ENCODE measurements at places on chromosomes 6 and 20. TPM values are rescaled to one million over a fixed set of nuclear protein-coding genes. Genes with fewer than 3 reads are reported as not detected.

- no peaks in the 10 kb centered on the region for H3K27me3 ChIP-seq
- peaks cover 10% of the 10 kb centered on the region for H3K4me1 ChIP-seq
- H3K4me3 ChIP-seq, result no peak overlapping the region
- H3K27ac ChIP-seq, result no peak overlapping the region
Measured at GRCh38 chr6:13332349-13332706, 4.0 kb upstream of the TBC1D7 start.

GRCh38 chr20:25372584-25373336, 17.9 kb downstream of the ABHD12 start:
- H3K36me3 ChIP-seq, result no peaks in the 10 kb centered on the region
- no peak for DNase-seq
- H3K4me1 ChIP-seq, result no peaks in the 10 kb centered on the region
- no peaks in the 10 kb centered on the region for H3K27me3 ChIP-seq

DNA sequence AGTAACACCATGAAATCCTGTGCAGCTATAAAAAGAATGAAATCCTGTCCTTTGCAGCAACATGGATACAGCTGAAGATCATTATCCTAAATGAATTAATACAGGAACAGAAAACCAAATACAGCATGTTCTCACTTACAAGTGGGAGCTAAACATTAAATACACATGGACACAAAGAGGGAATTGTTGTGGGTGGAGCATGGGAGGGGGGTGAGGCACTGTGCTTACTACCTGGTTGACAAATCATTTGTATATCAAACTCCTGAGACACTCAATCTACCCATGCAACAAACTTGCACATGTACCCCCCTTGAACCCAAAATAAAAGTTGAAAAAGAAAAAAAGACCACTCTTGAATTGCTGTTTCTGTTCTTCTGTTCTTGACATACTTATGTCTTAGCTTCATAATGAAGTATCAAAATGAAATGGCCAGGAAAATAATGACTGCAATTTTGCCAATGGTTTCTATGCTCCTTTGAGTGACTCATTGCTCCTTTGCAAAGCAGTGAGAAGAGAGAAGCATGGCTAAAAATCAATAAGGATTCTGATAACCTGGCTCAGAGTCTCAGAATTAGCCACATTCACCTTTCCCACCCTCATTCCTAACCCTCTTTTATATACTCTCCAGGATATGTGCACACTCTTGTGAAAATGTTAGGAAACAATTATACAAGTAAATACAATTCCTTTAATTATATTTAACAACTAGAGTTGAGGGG, 71.0 kb downstream of the CYP39A1 start:
- DNase-seq, result no peak
- no peaks in the 10 kb centered on the region for H3K36me3 ChIP-seq
- no peaks in the 10 kb centered on the region for H3K27me3 ChIP-seq
- peaks cover 6% of the 10 kb centered on the region for H3K4me1 ChIP-seq
- no peak overlapping the region for H3K27ac ChIP-seq

The ZNF391 gene
- total RNA-seq, result 3.7 TPM

- no peak for DNase-seq
- H3K27me3 ChIP-seq, result no peaks in the 10 kb centered on the region
- no peaks in the 10 kb centered on the region for H3K36me3 ChIP-seq
- H3K27ac ChIP-seq, result peak overlapping the region; percentile 75
- peaks cover 81% of the 10 kb centered on the region for H3K4me1 ChIP-seq
Measured at GRCh38 chr6:136763716-136764516, 28.4 kb downstream of the MAP3K5 start.

The VWA7 gene
- 0.17 TPM for total RNA-seq

DNA sequence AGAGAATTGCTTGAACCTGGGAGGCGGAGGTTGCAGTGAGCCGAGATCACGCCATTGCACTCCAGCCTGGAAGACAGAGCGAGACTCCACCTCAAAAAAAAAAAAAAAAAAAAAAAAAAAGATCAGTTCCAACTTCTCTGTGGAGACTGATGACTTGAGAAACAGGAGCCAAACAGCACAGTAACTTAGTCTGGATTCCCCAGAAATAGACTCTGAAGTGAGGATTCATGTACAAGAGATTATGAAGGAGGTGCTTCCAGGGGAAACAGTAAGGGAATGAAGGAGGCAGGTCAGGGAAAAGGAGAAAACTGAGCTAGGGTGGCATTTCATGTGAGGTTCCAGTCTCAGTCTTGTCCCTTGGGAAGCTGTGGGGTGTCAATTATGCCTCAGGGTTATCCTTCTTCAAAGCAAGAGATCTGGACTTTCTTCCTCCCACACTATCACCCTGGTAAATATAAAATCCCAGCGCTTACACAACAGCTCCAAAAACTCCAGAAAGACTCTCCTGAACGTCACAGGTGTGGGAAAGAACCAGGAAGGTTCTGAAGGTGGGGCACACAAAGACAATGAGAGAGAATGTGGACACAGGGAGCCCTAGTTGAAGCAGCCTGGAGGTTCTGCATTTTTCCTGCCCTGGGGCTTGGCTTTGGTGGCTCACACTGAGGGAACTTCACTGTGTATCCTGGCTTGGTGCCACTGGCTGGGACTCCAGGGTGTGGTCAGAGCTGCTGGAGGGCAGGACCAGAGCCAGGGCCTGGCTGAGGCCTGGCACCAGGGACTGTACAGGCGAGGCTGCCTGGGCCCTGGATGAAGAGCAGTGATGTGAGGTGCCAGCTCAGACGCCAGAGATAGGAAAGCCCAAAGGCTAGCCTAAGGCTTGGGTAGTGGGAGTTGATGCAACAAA, 46.8 kb downstream of the PCNA start:
- no peak overlapping the region for H3K4me3 ChIP-seq
- H3K4me1 ChIP-seq, result peaks cover 11% of the 10 kb centered on the region
- H3K27ac ChIP-seq, result peak overlapping the region; percentile 54
- peak; percentile 96 for DNase-seq

- DNase-seq, result no peak
- no peak overlapping the region for H3K27ac ChIP-seq
- H3K36me3 ChIP-seq, result no peaks in the 10 kb centered on the region
- no peaks in the 10 kb centered on the region for H3K27me3 ChIP-seq
- H3K4me1 ChIP-seq, result no peaks in the 10 kb centered on the region
- H3K4me3 ChIP-seq, result no peak overlapping the region
Measured at GRCh38 chr20:18773566-18773965, 40.0 kb upstream of the SCP2D1 start.

GRCh38 chr20:18032977-18033892, 24.5 kb downstream of the OVOL2 start:
- H3K27ac ChIP-seq, result no peak overlapping the region
- no peaks in the 10 kb centered on the region for H3K27me3 ChIP-seq
- no peaks in the 10 kb centered on the region for H3K4me1 ChIP-seq
- H3K36me3 ChIP-seq, result no peaks in the 10 kb centered on the region
- H3K4me3 ChIP-seq, result no peak overlapping the region

DNA sequence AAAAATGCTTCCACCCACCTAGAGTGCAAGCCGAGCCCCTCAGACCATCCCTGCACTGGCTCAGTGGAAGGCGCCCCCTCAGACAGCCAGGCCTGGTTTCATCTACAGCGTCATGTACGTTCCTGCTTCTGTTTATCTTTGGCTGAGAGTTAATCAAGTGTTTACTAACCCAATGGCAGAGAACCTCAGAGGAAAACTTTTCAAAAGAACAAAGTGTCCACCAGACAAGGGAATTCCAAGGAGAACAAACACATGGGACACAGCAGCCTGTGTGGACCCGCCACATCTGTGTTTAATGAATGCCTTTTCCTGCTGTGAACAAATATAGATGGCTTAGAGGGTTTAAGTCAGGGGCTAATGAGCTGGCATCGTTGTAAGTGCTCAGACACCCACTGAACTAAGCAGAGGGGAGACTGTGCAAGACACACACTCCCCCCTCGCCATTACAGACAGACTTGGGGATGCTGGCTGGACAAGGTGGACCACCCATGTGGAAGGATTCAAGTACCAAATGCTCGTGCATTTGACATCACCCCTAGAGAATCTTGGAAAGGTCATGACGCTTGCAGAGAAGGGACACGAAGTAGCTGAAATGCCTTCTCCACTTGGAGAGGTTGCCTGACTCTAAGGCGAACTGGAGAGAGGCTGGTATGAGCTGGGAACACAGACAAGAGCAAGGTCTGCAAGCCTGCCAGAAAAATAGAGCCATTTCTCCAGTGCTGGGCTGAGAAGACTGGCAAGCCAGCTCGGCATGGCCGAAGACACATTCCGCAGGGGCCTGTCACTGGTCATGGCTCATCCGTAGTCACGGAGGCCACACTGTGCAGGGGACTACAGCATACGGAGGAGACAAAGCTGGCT, 53.5 kb upstream of the NXT1 start:
- no peaks in the 10 kb centered on the region for H3K4me1 ChIP-seq
- no peak for DNase-seq
- H3K4me3 ChIP-seq, result no peak overlapping the region
- H3K36me3 ChIP-seq, result no peaks in the 10 kb centered on the region
- no peaks in the 10 kb centered on the region for H3K27me3 ChIP-seq

The CRYBG1 gene
- total RNA-seq, result 0.83 TPM

The CD24 gene
- 36.7 TPM for total RNA-seq

GRCh38 chr20:10217721-10218410, 764 bp upstream of the SNAP25 start:
- peak overlapping the region; percentile 92 for H3K27ac ChIP-seq
- peak overlapping the region; percentile 26 for H3K4me3 ChIP-seq
- H3K4me1 ChIP-seq, result no peaks in the 10 kb centered on the region
- peak; percentile 61 for DNase-seq

DNA sequence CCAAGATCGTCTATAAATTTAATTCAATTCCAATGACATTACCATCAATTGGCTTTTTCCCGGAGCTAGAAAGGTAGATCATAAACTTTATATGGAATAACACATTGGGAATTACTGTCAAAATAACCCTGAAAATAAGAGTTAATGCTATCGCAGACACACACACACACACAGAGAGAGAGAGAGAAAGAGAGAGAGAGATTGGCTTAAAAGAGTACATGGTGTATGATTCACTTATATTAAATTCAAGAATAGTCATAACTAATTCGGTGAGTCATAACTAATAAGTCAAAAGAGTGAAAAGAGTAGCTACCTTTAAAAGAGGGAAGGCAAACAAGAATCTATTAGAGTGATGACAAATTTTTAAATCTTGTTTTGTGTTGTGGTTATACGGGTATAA, 425.5 kb downstream of the TBC1D32 start:
- DNase-seq, result no peak
- no peaks in the 10 kb centered on the region for H3K4me1 ChIP-seq
- H3K4me3 ChIP-seq, result no peak overlapping the region
- H3K27me3 ChIP-seq, result no peaks in the 10 kb centered on the region

- no peak for DNase-seq
- H3K4me1 ChIP-seq, result peaks cover 52% of the 10 kb centered on the region
- no peaks in the 10 kb centered on the region for H3K27me3 ChIP-seq
- H3K36me3 ChIP-seq, result no peaks in the 10 kb centered on the region
- no peak overlapping the region for H3K4me3 ChIP-seq
Measured at GRCh38 chr6:43670623-43670986, 17.0 kb downstream of the MRPS18A start.

- no peaks in the 10 kb centered on the region for H3K27me3 ChIP-seq
- peaks cover 24% of the 10 kb centered on the region for H3K36me3 ChIP-seq
- DNase-seq, result peak; percentile 90
- H3K4me1 ChIP-seq, result peaks cover 11% of the 10 kb centered on the region
- H3K4me3 ChIP-seq, result no peak overlapping the region
- H3K27ac ChIP-seq, result peak overlapping the region; percentile 42
Measured at GRCh38 chr20:25508083-25508770, 77.1 kb downstream of the NINL start.

GRCh38 chr6:56802584-56802983, 152.3 kb upstream of the BEND6 start:
- no peaks in the 10 kb centered on the region for H3K27me3 ChIP-seq
- H3K36me3 ChIP-seq, result no peaks in the 10 kb centered on the region
- no peak overlapping the region for H3K4me3 ChIP-seq
- DNase-seq, result no peak

- H3K27me3 ChIP-seq, result no peaks in the 10 kb centered on the region
- H3K4me1 ChIP-seq, result no peaks in the 10 kb centered on the region
- no peak overlapping the region for H3K27ac ChIP-seq
- no peak overlapping the region for H3K4me3 ChIP-seq
- DNase-seq, result no peak
Measured at GRCh38 chr20:62504323-62504722, 28.5 kb upstream of the GATA5 start.

The UFL1 gene
- total RNA-seq, result 27.9 TPM

The POPDC3 gene
- not detected for total RNA-seq

GRCh38 chr20:42218621-42219374, 600.6 kb upstream of the CHD6 start:
- no peaks in the 10 kb centered on the region for H3K27me3 ChIP-seq
- DNase-seq, result no peak
- H3K27ac ChIP-seq, result no peak overlapping the region
- no peaks in the 10 kb centered on the region for H3K4me1 ChIP-seq

The C20orf204 gene
- 0.35 TPM for total RNA-seq
